RWPE1 (cell line): ENCODE measurements at places on chromosomes 5 and 9.

DNA sequence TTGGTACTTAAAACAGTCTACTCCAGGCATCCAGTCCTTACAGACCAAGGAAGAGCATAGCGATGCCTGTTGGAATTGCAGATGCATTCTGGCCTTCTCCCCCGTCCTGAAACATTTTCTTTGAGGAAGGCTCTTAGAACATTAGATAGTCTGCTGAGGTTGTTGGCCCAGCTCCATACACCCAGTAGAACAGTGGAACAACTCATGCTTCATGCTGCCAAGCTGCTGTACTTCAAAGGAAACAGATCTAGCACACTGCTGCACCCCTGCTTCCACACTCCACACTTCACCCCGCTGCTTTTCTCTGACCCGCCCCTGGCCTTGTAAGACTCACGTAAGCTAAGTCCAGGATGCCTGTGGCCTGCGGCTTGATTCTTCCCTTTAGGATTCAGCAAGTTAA is 33.4 kb upstream of the NCS1 start:
- DNase-seq, result peak; percentile 91

DNA sequence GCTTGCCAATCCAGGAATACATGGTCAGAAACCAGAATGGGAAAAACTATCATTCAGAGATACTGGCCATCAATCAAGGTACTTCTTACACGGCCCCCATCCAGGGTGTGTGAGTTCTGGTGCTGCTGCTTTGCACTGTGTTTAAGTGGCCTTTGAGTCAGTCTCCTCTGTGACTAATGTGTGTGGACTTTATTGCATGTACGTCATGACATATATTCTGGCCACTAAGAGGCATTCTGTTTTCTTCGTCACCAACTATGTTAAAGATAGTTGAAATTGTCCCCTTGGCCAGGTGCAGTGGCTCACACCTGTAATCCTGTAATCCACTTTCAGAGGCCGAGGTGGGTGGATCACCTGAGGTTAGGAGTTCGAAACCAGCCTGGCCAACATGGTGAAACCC is 8.5 kb downstream of the EXOSC3 start:
- peak; percentile 31 for DNase-seq

DNA sequence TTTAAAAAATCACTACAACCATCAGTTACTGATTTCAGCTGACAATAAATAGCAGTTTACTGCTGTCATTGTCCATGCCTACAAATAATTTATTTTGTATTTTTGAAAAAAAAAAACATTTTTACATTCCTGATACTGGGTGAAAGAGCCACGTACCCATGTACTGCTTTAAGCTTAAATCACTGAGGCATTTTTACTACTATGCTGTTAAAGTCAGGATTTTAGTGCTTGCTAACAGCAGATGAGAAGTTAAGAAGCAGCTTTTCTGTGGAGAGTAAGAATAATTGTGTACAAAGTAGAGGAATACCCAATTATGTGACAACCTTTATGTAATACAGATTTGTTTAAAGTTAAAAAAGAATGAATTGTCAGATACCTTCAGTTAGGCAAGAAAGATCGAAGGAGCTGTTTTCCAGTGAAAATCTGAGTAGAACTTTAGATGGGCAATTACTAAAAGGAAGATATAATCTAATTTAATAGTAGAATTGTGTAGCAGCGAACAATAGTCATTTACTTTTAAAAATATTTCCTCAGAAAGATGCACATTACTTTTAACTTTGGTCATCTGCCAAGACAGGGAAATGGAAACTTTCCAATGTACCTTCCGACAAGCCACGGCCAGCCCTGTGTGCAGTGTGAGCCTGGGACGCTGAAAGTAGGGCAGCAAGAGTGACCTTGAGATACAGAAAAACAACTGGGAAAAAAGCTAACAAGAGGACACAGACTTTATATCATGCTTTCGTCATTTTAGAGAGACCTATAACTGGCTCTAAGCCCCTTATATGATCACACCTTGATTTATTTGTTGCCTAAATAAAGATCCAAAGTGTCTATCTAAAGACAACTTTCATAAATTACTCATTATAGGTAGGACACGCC is 39.9 kb downstream of the RHOBTB3 start:
- DNase-seq, result peak; percentile 26

- DNase-seq, result no peak
Observed at GRCh38 chr5:41402845-41403244, 107.6 kb downstream of the PLCXD3 start.

GRCh38 chr5:59584858-59585846 is 308.4 kb downstream of the PDE4D start:
- DNase-seq, result no peak

GRCh38 chr5:40401284-40402006 is 278.3 kb upstream of the PTGER4 start:
- DNase-seq, result no peak

GRCh38 chr5:115209279-115209678 is 39.6 kb upstream of the TRIM36 start:
- no peak for DNase-seq

DNA sequence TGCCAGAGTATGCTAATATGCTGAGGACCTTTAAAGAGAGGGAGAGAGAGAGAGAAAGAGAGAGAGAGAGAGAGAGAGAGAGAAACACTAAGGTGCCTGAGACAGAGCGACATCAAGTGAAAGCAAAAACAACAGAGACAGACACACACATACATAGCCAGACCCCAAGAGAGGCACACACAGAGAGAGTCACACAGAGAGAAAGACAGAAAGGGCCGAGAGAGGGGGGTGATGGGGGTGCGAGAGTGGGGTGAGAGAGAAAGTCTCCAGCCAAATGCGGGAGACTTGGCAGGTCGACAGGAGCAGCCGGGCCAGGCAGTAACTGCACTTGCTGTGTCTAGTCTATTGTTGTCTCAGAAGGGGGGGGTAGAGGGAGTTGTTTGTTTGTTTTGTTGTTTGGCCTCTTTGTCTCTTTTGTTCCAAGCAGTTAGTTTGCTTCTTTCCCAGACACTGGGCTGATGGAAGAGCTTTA is 30.1 kb upstream of the NFIB start:
- DNase-seq, result no peak

GRCh38 chr9:98780059-98780749 is 16.2 kb downstream of the ANKS6 start:
- DNase-seq, result no peak

DNA sequence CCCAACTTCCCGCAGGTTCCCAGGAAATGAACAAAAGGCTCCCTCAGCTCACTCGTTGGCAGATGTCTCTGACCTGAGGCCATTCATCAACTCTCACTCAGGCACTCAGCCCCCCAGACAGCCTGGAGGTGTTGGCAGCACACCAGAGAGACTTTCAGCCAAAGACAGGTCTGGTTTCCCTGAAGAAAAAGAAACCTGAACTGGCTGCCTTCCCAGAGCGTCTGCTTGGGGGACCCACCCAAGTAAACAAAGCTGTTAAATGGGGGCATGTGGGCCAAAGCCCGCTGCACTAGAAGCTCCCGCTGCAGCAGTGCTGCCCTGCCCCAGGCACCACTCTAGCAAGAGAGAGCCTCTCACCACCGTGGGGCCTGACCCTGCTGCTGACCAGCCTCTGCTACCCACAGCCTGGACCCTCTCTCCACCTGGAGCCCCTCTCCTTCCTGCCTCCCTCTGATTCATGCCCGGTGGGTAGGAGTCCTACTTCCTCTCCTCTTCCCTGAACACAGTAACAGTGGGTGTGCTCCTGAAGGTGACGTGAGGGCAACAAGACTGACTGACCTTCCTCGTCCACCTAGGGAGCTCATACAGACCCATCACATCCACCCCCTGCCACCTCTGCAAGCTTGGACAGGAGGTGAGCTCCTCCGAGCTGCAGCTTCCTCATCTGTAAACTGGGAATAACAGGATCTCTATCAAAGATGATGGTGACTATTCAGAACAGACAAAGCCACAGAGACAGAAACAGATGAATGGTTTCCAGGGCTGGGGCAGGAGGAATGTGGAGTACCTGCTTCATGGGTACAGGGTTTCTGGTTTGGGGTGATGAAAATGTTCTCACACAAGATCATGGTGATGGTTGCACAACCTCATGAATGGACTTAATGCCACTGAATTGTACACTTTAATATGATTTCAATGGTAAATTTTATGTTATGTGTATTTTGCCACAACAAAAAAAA is 31.0 kb upstream of the GABRP start:
- no peak for DNase-seq

- no peak for DNase-seq
Observed at GRCh38 chr5:38249301-38249700, 9.1 kb upstream of the EGFLAM start.

DNA sequence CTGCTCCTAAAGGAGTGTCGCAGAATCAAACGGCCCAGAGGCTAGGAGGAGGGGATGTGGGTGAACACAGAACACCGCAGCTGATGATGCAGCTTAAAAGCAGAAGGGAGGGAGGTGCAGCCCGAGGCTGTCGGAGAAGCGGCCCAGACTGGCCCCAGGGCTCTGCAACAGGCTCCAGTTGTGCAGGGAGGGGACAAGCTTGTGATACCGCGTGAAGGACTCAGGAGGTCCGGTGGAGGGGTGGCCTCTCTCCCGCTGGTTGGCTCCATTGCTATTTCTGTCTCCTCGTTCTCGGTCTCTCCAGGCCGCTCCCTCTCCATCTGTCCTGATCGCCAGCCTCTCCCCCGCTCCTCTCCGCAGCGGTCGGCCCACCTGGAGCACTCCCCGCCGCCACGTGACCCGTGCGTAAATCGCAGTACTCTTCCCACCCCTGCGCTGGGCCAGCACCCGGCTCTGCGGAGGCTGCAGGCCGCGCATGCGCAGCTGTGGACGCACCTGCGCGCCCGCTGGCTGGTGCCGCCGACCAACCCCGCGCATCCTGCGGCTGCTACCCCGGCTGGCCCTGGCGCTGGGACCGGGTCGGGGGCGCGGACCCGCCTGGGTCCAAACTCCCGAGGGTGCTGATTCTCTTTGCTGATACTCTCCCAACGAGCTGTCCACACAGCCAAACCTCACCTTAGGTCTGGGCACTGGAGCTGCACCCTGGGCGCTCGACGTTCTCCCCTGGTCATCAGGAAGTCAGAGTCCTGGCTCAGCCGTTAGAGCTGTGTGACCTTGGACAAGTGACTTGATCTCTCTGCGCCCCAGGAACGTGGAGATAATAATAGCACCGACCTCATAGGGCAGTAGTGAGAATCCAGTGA is 3.7 kb upstream of the STXBP1 start:
- peak; percentile 98 for DNase-seq

DNA sequence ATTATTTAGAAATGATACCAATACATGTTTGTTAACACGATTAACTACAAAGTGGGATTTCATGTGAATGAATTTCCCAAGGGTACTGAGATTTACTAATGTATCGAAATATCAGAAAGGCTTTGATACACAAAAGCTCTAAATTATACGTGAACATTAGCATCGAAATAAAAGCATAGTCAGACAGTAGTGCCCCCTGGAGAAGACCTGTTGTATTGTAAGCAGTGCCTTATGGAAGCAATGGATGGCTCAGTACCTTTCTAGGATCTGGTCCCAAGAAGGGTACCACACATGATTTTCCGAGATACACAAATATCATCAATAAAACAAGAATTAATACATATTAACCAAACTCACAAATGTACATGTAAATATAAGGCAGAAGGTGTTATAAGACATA is 153.8 kb downstream of the CDH12 start:
- no peak for DNase-seq
